ENCODE measurements at places on chromosomes 2 and 18. TPM values are rescaled to one million over a fixed set of nuclear protein-coding genes. Genes with fewer than 3 reads are reported as not detected.

DNA sequence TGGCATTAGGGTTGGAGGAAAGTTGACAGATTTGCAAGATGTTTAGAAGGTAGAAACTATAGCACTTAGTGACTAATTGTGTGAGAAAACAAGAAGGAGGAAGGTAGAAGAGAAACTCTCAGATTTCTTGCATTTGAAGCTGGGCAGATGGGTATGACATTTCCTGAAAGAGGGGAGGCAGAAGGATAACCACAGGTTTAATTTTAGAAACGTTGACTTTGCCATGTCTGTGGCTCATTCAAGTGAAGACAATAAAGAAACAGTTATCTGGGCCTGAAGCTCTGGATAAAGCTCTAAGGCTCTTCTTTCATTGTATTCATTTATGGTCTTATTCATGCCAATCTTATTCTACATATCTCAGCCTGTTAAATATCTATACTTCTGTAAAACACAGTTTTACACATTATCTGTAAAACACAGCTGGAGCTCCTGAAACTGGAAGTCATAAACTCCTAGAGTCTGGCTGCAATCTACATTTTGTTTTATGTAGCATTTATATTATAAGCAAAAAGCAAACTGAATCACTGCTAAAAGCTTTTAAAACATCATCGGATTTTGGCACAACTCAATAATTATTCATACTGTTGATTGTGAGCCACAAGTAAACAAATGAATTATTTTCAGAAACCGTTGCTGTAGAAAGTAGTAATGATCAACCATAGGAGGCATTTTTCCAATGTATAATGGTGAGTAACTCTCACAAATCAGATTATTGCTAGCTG is 138.5 kb downstream of the RIT2 start:
- no peak for DNase-seq

DNA sequence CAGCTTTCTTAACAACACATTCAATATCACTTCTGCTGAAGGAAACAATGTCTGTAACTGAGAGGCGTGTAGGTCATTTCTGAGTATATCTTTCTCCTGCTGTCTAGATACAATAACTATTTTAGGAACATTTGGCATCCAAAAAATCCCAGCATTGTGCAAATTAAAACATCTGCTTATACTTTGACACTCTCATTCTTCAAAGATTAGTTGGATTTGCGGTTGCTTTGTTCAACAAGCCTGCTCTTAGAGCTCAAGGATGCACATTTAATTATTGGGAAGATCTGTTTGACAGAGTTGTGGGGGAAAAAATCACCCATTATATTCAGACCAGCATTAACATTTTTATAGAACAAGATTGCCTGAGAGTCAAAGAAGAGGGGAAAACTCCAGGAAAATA is 449.5 kb upstream of the HNRNPA3 start:
- no peak for DNase-seq

Gene FNDC4
- polyA plus RNA-seq: 7.5 TPM

DNA sequence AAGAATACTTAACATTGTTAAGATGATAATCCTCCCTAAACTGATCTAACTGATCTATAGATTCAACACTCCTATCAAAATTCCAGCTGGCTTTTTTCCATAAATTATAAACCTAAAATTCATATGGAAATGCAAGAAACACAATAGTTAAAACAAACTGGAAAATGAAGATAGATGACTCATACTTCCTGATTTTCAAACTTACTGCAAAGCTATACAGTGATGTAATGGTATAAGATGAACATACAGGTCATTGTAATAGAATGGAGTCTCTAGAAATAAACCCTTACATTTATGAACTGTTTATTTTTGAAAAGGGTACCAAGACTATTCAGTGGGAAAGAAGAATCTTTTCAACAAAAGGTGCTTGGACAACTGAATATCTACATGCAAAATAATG is 32.3 kb downstream of the UBXN4 start:
- no peak for DNase-seq

GRCh38 chr2:137500599-137500998 is 463.7 kb upstream of the HNMT start:
- DNase-seq: no peak

Gene CLEC4F
- polyA plus RNA-seq: 0.24 TPM

DNA sequence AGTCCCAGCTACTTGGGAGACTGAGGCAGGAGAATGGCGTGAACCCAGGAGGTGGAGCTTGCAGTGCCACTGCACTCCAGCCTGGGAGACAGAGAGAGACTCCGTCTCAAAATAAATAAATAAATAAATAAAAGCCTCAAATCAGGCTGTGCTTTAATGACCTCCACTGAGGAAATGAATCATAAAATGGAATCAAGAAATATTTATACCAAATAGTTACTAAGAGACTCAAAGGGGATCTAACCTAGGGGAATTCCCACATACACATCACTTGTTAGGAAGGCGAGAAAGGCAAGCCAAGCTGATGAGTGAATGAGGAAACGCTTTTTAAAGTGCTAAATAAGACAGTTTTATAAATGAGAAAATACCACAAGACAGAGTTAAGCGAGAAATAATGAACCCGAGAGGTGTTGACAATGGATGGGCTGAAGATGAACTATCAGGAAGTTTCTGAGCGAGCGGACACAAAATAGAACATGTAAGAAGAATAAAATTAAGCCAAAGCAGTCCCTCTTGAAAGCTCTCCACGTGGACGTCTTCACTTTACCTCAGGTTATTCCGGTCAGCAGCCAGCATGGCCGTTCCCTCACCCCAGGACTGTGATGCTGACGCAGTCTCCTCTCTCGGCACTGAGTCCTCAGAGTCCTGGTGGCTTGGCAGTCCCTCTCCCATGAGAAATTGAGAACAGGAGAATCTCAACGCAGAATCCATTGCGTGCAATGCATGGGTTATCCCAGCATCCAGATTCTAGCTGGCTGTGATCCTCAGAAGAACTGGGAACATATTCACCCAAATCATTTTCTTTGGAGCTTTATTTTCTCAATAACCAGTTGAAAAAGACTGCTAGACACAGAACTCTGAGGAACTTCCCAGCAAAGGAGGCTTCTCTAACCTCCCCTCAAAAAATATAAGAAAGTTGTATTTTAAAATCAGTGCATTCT is 22.3 kb downstream of the PXDN start:
- no peak for DNase-seq

GRCh38 chr2:42246562-42246961 is 77.4 kb downstream of the EML4 start:
- DNase-seq: peak; percentile 34

- no peak for DNase-seq
Observed at GRCh38 chr2:61181382-61182058, 19.5 kb downstream of the C2orf74 start.

Gene SERPINB11
- not detected for polyA plus RNA-seq

GRCh38 chr2:202311823-202312388 is 46.3 kb downstream of the NOP58 start:
- DNase-seq: no peak

All from forelimb muscle (tissue), 1 donor.